ENCODE measurements at places on chromosomes 11 and 22.

DNA sequence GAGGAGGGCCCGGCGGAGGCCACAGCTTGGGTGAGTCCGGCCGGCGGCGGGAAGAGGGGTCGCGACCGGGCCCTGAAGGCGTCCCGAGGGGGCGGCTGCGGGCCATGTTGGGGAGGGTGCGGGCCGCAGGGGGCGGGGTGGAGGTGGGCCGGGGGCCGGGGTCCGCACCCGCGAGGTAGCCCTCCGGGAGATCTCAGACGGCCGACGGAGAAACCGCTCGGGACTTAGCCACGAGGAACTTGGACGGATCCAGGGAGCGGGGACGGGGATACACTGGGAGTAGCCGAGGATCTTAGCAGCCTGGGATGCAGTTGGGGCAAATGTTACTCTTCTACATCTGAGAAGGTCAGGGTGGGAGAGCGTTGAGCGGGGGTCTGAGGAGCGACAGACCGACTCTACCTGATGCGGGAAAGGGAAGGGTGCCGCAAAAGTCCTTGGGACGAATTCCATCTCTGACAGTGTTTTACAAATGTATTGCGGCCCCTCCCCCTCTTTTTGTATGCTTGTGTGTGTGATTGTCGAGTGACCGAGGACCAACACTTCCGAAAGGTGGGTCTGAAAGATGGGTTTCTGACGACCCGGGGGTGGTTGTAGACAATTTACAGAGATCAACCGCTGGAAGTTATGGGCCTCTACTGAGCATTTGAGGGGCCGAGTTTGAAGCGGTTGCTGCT, 658 bp downstream of the STIP1 start:
- DNase-seq, result no peak

DNA sequence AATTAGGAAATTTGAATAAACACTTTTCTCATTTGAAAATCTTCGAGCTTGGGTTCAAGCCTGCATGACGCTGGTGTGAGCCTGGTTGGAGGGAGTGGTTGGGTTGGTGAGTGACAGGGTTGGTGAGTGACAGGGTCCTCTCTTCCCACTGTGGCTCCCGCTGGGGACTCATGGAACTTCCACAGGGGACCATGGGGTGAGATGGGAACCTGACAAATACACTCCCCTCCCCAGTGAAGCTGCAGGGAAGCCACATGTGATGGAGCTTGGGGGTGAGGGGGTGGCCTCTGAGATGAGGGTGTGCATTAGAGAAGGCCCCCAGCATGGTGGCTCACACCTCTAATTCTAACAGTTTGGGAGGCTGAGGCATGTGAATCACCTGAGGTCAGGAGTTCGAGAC, 66.8 kb downstream of the RTL6 start:
- DNase-seq, result peak; percentile 23

- DNase-seq, result no peak
Observed at GRCh38 chr11:35786188-35786587, 123.6 kb downstream of the TRIM44 start.

- DNase-seq, result no peak
Observed at GRCh38 chr11:108887436-108888238, 222.8 kb downstream of the DDX10 start.

DNA sequence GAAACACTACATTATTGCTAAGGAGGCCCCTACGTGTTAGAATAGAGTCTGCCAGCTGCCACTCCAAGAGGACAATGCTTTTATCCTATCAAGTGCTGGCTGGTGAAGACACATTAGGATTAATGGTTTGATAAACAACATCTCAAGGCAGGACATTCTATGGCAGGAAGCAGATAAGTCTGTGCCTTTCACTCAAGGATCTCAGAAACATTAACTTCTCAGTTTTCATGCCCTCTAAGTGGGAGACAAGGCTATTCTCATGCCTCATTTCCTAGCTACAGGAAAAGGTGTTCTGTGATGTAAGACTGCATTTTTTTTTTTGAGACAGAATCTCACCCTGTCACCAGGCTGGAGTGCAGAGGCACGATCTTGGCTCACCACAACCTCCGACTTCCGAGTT, 23.5 kb upstream of the TIMP3 start:
- DNase-seq, result no peak

DNA sequence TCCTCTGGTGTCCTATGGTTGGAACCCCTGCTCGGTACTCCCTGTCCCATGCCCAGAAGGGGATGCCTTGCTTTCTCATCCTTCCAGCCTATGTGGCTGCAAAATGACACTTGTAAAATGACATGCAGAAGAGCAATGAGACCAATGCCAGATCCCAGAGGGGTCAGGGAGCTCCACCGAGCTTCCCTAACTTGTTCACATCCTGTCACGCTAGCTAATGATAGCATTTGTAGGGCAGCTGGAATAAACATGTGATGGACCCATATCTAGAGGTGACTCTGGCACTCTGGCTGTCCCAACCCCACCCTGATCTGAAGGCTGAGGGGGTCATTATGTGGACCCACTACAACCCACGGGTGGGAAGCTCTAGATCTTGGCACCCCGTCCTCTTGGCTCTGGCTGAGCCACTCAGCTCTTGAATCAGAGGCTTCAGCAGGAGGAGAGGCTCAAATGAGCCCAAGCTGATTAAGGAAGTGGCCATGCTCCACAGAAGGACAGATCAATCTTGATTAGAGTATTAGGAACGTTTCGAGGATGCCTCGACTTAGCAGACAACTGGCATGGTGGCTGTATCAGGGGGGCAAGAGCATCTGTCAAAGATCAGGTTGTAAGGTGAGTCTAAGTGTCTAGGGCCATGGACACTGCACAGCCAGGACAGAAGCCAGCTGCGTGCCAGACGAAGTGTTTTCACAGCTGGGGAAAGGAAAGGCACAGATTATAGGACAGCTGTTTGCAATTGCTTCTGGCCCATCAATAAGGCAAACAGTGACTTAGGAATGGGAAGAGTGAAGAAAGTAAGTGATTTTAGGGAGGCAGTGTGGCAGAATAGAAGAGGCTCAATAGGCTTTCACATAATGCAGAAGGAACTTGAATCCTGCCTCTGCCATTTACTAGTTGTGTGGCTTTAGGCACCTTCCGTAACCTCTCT, 182.8 kb downstream of the KIRREL3 start:
- DNase-seq, result no peak

DNA sequence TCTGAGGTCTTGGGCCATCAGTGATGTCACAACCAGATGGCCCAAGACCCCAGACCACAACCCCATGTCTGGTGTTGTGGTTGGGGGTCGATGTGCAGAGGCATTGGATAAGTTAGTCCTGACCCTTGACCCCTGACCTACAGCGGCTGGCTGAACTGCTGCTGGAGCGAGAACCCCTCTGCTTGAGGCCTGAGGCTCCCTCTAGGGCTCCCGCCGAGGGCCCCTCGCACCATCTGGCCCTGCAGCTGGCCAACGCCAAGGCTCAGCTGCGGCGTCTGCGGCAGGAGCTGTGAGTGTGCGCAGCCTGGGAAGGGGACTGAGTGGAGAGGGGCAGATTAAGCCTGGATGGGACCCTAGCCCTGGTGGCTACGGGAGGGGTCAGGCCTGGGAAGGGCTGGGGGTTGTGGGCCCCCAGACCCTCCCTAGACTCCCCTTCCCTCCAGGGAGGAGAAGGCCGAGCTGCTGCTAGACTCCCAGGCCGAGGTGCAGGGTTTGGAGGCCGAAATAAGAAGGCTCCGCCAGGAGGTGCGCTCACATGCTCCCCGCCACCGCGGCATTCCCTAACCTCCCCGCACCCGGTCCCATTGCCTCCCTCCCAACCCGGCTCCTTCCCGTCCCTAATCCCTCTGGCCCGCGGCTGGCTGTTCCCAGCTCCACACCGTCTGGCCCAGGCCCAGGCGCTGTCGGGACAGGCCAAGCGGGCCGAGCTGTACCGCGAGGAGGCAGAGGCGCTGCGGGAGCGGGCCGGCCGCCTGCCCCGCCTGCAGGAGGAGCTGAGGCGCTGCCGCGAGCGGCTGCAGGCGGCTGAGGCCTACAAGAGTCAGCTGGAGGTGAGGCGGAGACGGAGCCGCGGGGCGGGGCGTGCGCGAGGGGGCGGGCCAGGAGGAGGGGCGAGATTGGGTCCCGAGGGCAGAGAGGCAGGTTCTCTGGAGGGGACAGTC, 2.1 kb downstream of the CCDC88B start:
- DNase-seq, result peak; percentile 90
